ENCODE measurements at places on chromosomes 2 and 18.

- DNase-seq, result no peak
Observed at GRCh38 chr2:165793161-165793778, 777 bp downstream of the GALNT3 start.

DNA sequence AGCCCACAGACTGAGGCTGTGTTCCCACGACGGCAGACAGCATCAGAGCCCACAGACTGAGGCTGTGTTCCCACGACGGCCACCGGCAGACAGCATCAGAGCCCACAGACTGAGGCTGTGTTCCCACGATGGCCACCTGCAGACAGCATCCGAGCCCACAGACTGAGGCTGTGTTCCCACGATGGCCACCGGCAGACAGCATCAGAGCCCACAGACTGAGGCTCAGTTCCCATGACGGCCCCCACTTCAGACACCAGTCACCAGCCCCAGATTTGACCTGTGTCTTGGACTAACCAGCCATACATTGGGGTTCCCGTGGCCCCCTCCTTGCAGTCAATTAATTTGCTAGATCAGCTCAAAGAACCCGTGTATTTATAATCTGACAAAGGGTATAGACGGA lies 57.8 kb upstream of the SNTG2 start:
- DNase-seq, result no peak

DNA sequence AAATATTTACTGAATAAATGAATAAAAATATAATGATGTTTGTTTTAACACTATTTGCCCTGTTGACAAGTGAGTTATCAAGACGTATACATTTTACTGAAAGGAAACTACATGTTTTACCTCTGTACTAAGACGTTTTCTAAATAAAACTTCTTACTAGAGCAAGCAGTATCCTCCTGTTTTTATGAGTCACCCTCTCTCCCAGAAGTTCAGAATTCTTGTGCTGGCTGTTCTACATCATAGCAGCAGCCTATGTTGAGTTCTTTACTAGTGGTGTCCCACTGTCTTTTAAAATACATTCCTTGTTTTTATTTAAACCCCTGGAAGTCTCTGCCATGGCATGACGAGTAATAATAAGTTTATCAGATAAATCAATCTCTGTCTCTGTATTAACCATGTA lies 297.4 kb downstream of the CALCRL start:
- DNase-seq, result no peak

DNA sequence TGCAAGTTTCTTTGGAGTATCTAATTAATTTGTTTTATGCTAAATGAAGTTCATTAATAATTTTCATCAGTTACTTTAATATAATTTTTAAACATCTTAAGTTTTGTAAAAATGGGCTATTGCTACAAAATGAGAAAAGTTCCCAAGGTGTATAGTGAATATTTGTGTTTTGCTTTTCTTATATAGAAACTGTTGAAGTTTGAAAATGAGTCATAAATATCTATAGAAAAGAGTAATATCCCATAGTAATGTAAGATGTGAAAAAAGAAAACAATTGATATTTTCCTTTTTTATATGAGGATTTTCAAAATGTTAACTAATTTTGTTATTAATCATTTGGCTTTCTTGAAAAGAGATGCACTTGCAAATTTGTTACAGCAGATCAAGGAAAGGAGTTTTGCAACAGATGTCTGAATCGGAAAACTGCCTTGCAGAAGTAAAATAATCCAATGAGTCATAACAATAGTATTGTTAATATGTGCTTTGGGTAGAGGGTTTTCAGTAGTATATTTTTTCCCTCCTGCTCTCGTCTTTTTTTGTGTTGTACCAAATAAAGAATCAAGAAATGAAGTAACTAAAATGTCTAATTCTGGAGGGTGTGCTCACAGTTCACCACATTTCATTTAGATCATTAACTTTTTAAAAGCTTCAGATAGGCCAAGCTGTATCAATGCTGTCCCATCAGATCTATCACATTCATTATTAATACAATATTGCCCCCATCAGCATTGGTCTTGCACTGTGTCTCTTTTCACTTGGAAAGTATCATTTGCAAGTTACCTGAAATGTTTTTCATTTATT lies 15.5 kb downstream of the DUSP19 start:
- DNase-seq, result peak; percentile 12

- DNase-seq, result no peak
Observed at GRCh38 chr2:112798979-112799975, 15.0 kb upstream of the IL1A start.

DNA sequence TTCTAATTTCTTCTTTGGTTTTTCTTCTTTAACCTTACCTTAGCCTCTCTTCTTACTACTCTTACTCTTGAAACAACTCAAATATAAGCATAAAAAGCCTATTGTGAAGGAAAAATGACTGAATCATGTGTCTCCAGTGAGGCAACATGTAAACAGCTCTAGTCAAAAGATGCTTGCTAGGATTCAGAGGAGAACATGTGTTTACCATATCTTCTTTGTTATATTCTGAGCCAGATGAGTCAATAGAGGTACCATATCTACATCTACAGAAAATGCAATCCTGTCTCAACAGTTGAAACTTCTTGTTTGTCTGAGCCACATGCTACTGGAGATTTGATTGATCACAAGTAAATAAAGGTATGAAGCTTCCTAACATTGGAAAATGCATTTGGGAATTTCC lies 15.9 kb upstream of the FIGN start:
- DNase-seq, result no peak

GRCh38 chr2:16069663-16069932 lies 129.2 kb downstream of the MYCN start:
- no peak for DNase-seq

DNA sequence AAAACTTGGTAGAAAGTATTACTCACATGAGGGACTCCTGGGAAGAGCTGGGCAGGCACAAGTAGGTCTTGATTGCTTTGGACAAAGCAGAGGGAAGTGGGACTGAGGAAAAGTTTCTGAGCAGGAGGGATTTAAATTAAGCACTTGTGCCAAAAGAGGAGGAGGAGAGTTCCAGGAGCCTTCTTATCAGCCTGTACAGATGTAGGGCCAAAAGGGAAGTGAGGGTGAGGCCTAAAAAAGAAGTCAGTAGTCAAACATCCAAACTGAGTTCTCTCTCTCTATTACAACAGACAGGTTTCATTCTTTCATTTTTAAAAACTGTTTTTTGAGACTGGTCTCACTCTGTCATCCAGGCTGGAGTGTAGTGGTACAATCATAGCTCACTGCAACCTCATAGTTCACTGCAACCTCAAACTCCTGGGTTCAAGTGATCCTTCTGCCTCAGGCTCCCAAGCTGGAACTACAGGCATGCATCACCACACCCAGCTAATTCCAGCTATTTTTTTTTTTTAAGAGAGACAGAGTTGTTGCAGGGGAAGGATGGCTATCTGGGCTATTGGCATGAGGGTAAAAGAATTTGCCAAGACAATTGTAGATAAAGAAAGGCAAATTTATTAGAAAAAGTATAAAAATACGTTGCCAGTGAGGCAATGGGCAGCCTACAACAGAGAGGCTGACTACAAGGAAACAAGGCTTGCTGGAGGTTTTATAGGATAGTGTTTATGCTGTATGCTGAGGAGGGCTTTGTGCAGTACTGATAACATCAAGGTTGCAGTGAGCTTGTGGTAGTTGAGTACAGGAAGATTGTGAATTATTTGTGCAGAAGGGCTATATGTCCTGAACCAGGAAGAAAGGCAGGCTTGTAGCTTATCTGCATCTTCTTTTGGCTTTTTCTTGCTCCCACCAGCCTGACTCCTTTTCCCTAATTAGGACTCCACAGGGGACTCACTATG lies 29.0 kb downstream of the CFAP210 start:
- DNase-seq, result no peak

GRCh38 chr2:127270663-127271062 lies 23.3 kb downstream of the ERCC3 start:
- DNase-seq, result no peak

DNA sequence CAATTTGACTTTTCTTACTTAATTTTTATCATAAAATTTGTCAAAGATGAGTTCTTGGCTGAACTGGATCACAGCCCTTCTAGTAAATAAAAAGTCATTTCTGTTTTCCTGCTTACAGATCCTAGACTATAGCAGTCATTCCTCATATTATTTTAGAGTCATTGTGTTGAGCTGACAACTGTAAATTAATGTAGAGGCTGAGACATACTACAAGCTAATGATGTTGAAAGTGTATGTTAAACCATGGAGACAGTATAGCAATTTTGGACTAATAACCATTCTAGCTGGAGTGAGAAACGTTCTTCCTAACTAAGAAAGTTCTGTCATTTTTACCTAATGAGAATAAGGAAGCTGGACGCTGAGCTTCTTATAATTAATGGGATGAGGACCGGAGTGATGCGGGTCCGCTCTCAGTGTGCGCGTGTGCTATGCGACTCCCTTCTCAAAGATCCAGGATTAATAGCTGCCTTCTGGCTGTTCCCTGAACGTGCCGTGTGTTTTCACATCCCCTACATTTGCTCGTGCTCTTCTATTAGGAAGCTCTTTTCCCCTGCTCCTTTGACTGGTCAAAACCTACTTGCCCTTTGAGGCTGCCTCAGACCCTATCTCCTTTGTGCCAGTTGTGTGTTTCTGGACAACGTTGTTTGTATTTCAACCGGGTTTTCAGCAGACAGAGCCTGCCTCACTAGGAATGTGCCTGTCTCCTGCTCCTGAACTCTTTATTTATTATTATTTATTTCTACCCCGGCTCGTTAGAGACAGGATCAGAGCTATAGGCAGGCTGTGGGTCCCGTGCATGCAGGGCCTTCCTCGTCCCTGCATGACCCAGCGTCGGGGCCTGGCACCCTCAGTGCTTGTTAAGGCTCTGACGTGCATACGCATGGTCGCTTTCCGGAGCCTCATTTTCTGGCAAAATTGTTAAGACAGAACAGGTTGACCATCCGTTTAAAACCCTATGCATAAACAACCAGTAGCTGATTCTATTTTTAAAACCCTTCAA lies 182.6 kb downstream of the DCDC2C start:
- DNase-seq, result no peak

DNA sequence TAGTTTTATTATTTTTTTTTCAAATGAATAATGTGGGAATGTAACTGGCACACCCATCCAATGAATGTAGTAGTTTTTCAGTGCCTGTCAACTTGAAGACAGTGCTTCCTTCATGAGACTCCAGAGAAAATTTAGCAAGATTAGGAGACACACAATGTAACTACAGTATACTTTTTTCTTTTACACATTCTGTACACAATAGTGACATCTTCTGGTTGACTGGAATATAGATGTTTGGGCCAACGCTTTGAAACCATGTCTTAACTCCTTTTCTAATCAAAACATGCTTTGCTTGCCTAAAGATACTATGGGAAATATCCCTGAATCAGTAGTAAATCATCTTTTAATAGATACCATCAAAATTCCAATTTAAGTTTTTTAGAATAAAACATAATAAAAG lies 229.5 kb upstream of the ZC3H15 start:
- peak; percentile 38 for DNase-seq

- DNase-seq, result no peak
Observed at GRCh38 chr2:172722481-172722880, 13.2 kb upstream of the RAPGEF4 start.

DNA sequence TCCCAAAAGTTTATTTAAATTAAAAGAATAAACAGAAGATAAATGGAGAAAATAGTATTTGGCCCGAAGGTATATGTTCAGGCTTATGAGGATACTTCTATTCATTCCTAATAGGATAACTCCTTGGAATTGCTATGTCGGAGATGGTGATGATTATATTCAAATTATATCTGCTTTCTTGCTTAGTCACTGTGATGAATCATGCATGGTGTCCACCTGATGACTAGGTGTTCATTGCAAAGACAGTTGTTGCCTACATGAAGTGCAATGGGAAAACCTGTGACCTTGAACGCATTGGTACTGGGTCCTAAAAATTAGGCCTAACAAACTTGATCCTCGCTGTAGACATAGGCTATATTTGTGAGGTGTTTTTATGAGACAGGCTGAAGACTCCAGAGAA lies 617.3 kb upstream of the ZEB2 start:
- no peak for DNase-seq

- DNase-seq, result peak; percentile 53
Observed at GRCh38 chr2:180033993-180034894, 27.1 kb upstream of the CWC22 start.

DNA sequence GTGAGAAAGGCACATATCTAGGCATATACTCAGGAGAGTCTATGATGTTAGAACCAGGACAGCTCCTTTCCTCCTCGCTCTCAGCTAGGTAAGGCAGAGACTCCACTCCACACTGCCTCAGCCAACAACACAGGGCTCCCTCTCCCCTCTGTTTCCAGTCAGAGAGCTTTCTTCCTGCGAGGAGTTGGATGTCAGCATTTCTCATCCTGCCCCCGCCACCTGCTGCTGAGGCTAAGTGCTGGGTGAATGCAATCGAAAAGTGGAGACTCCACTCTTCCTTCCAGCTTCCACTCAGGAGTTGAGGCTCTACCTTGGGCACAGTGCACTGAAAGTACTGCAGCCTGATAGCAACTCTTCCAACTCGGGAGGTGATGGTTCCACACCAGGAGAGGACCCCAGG lies 177.2 kb upstream of the RAB6C start:
- no peak for DNase-seq

DNA sequence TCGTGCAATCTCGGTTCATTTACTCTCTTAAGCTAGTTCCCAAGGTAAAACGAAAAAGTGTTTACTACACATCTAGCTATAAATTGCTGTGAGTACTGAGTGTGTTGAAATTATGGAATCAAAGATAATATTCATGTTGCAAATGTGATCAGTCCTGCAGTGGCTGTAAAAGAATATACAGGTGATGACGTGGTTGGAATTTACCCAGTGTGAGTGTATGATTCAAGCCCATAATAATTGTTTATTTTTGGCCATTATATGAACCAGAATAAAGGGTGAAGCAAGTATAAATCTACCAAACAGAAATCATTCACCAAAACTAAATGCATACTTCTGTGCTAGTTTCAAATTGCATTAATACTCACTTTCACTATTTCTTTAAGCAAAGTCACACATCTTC lies 1363.6 kb upstream of the CHAC2 start:
- no peak for DNase-seq

DNA sequence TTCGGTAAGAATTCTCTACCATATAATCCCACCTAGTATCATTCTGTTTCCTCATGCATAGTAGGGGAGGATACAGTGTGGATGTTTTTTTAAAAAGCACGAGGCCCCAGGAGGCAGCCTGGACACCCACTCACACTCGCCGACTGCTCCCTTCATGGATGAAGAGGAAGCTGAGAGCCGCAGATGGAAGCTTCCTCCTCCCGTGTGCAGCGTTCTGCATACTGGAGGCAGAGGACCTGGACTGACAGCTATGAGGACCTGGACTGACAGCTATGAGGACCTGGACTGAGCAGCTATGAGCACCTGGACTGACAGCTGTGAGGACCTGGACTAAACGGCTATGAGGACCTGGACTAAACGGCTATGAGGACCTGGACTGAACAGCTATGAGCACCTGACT lies 234.4 kb downstream of the NDUFA10 start:
- no peak for DNase-seq

GRCh38 chr2:136055929-136056688 lies 61.8 kb downstream of the CXCR4 start:
- DNase-seq, result no peak

- DNase-seq, result no peak
Observed at GRCh38 chr2:177030451-177031105, 182.0 kb upstream of the HNRNPA3 start.

DNA sequence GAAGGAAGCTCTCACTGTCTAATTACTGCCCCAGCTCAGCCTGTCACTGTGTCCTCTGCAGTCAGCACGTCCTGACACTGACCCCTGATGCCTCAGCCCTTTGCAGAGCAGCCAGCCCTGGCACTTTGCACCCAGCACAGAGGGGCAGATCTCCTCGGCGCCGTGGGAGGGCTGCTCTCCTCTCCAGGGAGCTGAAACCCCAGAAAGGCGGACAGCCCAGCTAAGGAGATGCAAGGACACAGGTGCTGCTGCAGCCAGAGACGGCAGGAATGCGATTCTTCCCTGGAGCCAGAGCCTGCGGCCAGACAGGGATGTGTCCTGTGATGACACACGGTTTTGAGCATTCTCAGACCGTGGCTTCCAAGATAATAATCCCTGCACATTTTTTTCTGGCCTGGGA lies 34.5 kb upstream of the SIX3 start:
- DNase-seq, result no peak
